ENCODE measurements at places on chromosomes 3 and 15. TPM values are rescaled to one million over a fixed set of nuclear protein-coding genes. Genes with fewer than 3 reads are reported as not detected.

Gene RETNLB
- not detected for total RNA-seq

Gene KIF23
- 20.4 TPM for total RNA-seq

Gene C3orf22
- not detected for total RNA-seq

Gene FEZF2
- total RNA-seq = not detected

Gene DZIP1L
- total RNA-seq = 1.7 TPM

Gene PLA2G4E
- total RNA-seq = not detected

Gene PLOD2
- 81.0 TPM for total RNA-seq

Gene MIX23
- total RNA-seq = 25.9 TPM

Gene BFSP2
- total RNA-seq = not detected

Gene TTBK2
- 7.1 TPM for total RNA-seq

Gene CSTA
- total RNA-seq = not detected

Gene STRIT1
- total RNA-seq = not detected

Gene LYZL4
- not detected for total RNA-seq

Gene IMPG2
- total RNA-seq = 0.26 TPM

Gene SERINC4
- total RNA-seq = not detected

Gene ANAPC13
- total RNA-seq = 40.7 TPM

Gene PRRT3
- total RNA-seq = 0.51 TPM

Gene CEMIP
- 0.26 TPM for total RNA-seq

Gene FNDC3B
- 101 TPM for total RNA-seq

Gene VWA5B2
- total RNA-seq = not detected

Gene FBLN2
- 10.4 TPM for total RNA-seq

Gene SPTSSB
- total RNA-seq = not detected

Gene ZBED2
- under 0.01 TPM for total RNA-seq

Gene PRR20G
- not detected for total RNA-seq

Gene DGKG
- total RNA-seq = 2.2 TPM

Gene NDUFAF3
- 52.9 TPM for total RNA-seq

Gene SUSD5
- 0.63 TPM for total RNA-seq

Gene PP2D1
- not detected for total RNA-seq

Gene SHQ1
- 14.9 TPM for total RNA-seq
